ENCODE measurements at places on chromosomes 1 and 21.
A peak's percentile ranks its signal among the peaks of the same experiment; 100 is the strongest.

DNA sequence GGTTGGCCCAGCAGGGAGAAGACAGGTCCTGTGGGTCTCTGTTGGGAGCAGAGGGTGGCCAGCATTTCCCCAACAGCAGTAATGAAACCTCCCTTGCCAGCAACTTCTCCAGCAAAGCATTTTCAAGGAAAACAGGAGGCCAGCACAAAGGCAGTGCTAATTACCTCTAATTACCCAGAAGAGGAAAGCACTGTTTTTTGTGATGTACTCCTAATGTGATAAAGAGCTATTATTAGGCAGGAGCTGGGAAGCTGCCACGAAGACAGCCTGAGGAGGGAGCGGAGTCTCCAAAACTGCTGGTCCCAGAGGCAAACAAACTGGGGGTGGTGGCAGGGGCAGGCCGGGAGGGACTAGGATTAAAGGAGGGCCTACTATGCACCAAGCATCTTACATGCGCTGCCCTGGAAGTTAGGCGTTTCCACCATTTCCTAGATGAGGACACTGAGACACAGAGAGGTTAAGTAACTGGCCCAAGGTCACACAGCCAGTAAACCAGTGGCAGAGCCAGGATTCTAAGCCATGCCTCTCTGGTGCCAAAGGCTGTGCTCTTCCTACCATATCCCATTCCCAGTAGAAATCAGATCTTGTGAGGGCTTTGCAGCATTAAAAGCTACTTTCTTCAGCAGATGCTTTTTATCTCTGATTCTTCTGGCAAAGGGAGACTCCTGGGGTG lies 24.5 kb downstream of the HTR6 start:
- DNase-seq, result no peak

DNA sequence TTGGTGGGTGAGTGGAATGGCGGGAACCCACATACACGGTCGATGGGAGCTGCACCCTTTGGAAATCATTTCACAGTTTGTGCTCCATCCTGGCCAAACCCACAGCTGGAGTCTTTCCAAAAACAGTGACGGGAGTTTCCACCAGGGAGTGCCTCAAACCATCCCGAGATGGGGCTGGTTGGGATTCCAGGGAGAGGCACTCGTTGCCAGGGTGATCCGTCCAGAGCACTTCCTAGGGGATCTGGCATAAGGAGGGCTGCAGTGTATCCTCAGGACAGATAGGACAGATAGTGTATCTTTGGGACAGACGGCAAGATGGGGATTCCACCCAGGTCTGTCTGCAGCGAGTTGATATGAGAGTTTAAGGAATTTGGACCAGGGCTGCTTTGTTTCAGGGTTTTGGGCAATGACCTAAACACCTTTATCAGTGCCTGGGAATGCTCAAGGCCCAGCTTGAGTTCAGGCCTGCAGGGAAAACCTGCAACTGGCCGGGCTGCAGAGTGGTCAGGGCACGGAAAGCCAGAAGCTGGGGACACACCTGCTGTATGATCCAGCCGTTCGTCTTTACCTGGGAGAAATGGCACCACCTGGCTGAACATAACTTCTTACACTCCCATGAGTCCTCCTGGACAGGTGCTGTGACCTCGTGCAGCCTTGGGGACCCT lies 3.4 kb upstream of the POFUT2 start:
- DNase-seq, result peak; percentile 40

- DNase-seq, result no peak
Observed at GRCh38 chr1:220891224-220892085, 12.2 kb downstream of the HLX start.

- DNase-seq, result no peak
Observed at GRCh38 chr1:108742253-108742652, 4.2 kb upstream of the STXBP3 start.

DNA sequence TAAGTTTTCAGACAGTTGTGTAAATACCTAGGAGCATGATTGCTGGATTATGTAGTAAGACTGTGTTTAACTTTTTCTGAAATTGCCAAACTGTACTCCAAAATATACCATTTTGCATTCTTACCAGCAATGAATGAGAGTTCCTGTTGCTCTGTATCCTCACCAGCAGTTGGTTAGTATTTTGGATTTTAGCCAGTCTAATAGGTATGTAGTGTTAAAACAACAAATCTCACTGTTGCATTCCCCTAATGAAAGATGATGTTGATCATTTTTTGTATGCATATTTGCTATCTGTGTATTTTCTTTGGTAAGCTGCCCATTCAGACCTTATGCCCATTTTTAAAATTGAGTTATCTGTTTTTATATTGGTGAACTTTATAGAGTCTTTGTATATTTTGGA lies 89.9 kb downstream of the RASAL2 start:
- DNase-seq, result no peak

DNA sequence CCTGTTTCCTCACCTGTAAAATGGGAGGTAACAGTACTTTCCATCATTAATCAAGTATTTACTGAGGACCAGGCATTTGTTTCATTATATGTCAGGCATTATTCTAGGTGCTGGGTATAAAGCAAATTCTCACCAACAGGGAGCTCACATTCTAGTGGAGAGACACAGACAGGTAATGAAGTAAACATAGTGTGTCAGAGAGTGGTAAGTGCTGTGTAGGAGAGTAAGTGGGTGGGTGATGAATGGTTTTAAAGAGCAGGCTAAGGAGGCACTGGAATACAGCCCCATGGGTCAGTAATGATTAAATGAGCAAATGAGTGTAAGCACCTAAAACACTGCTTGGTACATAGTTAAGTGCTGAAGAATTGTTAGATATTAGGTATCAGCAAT lies 60.4 kb downstream of the DNTTIP2 start:
- DNase-seq, result no peak

GRCh38 chr1:7366286-7366954 lies 404.7 kb upstream of the VAMP3 start:
- DNase-seq, result no peak

GRCh38 chr1:54397980-54398379 lies 8.2 kb downstream of the SSBP3 start:
- DNase-seq, result no peak

DNA sequence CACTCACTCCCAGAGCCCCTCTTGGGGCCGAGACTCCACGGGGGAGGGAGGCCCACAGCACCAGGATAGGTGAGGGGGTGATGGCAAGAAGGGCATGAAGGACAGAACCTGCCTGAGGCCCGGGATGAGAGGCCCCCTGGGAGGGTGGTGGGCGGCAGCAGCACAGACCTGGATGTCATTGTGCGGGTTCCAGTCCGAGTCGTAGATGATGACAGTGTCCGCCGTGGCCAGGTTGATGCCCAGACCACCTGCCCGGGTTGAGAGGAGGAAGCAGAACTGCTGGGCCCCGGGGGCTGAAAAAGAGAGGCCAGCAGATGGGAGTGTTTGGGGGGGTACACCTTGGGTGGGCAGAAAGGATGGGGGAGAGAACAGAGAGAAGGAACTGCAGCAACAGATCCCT lies 50.1 kb downstream of the CHD5 start:
- no peak for DNase-seq

DNA sequence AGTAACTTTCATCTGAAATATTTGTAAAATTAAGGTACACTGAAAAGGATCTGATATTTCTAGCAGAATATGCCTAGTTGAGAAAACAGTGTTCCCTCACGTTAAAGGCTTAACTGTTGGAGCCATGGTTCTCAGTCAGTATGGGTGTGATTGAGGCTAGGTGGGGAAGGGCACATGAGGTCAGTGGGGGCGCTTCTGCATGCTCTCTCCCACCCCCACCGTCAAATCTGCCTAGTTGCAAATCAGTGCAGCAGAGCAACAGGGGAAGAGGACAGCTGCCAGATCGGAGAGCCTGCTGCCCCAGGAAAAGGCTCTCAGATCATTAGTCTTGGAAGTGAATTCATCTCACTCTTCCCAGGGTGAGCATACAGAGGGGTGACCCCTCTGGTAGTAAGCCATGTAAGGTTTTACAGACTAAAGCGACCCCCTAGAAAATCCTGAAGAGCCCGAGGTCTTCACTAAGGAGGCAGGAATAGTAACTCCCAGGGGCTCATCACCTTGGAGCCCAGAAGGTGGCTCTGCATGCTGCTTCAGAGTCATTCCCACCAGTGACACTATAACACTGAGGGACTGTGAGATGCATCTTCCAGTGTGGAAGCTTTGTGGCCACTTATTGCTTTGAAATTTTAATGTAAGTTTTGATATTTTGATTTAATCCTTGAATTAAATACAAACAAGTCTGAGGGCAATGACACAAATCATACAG lies 83.1 kb upstream of the BARHL2 start:
- DNase-seq, result no peak

DNA sequence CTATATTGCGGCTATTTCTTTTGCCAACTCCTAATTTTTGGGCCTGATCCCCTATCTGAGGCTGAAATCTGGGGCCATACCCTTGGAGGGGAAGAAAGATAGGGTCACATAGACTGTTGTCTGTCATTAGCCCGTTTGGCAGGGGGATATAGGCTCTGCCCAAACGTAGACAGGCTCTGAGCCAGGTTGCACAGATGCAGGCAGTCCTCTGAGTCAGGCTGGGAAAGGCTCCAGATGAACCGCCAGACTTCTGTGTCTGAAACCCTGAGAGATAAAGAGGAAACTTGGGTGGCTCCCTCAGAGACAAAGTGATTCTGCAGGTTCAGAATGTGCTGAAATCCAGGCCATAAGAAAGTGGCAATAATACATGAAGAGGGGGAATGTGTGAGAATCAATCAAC lies 4.0 kb upstream of the CAP1 start:
- peak; percentile 69 for DNase-seq

GRCh38 chr1:165862448-165862847 lies 35.0 kb downstream of the UCK2 start:
- DNase-seq, result no peak

DNA sequence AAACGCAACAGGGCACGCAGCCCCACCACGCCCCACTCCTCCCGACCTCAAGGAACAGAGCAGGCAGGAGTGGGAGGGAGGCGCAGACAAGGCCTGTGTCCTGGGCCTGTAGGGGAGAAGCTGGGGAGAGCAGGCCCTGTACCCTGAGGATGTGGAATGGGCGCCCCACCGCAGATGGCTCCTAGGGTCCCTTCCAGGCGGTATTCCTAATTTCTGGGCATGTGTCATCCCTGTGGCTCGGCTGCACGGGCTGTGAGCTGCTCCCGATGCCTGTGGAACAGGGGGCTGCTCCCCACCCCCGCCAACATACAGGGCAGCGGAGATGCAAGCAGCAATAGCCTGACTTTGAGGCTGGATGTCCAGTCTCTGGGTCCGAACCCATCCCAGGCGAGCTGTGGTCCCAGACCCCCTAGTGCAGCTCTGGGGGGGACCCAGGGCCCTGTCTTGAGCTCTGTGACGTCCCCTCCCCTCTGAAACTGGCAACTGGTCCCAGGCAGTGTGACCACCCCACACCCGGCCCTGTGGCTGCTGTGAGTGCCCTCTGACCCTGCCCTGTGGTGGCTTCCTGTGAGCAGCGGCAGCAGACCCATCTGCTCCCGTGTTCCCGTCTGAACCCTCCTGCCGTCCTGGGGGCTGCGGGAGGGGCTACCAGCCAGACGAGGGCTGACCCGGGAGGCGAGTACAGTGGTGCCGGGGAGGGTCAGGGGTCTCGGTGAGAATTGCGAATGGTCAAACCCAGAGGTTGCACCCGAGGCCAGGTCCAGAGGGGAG lies 13.9 kb upstream of the COL6A2 start:
- DNase-seq, result no peak

GRCh38 chr1:197912739-197913494 lies 4.3 kb upstream of the LHX9 start:
- no peak for DNase-seq

DNA sequence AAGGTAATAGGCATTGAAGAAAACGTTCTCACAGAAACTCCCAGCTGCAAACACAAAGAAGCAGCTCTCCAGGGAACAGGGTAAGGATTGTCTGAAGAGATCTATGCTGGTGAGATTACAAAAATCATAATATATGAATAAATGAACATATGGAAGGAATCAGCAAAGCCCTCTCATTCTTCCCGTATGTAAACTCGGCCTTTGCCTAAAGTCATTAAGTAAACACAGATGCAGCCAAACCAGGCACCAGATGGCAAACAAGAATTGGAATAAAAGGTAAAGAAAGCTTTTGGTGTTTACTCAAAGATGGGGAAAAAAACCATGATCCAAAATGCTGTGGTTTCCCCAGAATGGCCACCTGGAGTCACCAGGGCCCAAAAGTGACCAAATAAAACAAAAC lies 76.6 kb upstream of the HOOK1 start:
- peak; percentile 71 for DNase-seq

GRCh38 chr1:155979597-155980343 lies 1.4 kb upstream of the ARHGEF2 start:
- DNase-seq, result no peak

DNA sequence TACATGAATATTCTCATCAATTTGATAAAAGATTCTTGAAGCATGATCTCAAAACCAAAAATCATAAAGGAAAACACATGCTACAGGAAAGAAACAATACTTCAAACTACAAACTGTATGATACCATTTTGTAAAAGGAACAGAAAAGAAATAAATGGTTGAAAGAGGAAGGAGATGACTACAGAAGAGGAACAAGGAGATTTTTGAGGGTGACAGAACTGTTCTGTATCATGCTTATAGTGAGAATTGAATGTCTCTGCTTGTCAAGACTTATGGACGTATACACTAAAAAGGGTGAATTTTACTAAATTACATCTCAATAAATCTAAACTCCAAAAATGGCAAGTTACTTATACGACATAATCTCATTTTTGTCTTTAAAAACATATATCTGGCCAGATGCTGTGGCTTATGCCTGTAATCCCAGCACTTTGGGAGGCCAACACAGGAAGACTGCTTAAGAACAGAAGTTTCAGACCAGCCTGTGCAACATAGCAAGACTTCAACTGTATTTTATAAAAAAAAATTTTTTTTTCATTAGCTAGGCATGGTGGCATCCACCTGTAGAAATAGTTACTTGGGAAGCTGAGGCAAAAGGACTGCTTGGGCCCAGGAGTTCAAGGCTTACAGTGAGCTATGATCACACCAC lies 125.4 kb downstream of the EIF4G3 start:
- no peak for DNase-seq
